ENCODE measurements at places on chromosomes 13 and 19.
A peak's percentile ranks its signal among the peaks of the same experiment; 100 is the strongest.

- no peak for DNase-seq
Measured at GRCh38 chr19:38669552-38669951, 22.1 kb downstream of the ACTN4 start.

DNA sequence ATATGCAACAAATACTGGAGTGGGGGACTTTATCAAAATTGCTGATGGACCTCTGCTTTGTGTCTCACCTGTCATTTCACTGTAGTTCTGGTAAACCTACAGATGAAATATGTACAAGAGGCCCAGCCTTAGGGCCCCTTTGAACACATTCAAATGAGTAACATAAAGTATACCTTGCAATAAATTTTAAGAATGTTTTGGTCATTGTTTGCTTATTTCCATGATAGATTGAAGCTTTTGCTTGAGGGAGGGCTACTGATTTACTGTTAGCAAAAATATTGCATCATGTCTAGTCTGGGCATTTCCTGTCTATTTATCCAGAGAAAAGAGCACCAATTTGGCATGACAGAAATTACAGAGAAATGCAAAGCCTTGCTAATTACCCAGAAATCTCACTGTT lies 705.5 kb upstream of the PCDH9 start:
- DNase-seq: no peak

- DNase-seq: peak; percentile 63
Measured at GRCh38 chr19:9847087-9847671, 12.1 kb downstream of the PIN1 start.

GRCh38 chr13:43880926-43881325 lies 1.2 kb downstream of the LACC1 start:
- DNase-seq: no peak

- no peak for DNase-seq
Measured at GRCh38 chr19:13398182-13398581, 108.1 kb downstream of the CACNA1A start.

GRCh38 chr13:50936679-50937078 lies 27.1 kb downstream of the RNASEH2B start:
- no peak for DNase-seq

- no peak for DNase-seq
Measured at GRCh38 chr19:46133101-46133627, 8.7 kb upstream of the IGFL3 start.

- DNase-seq: no peak
Measured at GRCh38 chr19:52155596-52156359, 15.6 kb downstream of the ZNF836 start.

- peak; percentile 54 for DNase-seq
Measured at GRCh38 chr19:17289489-17289888, 7.8 kb downstream of the ANKLE1 start.

DNA sequence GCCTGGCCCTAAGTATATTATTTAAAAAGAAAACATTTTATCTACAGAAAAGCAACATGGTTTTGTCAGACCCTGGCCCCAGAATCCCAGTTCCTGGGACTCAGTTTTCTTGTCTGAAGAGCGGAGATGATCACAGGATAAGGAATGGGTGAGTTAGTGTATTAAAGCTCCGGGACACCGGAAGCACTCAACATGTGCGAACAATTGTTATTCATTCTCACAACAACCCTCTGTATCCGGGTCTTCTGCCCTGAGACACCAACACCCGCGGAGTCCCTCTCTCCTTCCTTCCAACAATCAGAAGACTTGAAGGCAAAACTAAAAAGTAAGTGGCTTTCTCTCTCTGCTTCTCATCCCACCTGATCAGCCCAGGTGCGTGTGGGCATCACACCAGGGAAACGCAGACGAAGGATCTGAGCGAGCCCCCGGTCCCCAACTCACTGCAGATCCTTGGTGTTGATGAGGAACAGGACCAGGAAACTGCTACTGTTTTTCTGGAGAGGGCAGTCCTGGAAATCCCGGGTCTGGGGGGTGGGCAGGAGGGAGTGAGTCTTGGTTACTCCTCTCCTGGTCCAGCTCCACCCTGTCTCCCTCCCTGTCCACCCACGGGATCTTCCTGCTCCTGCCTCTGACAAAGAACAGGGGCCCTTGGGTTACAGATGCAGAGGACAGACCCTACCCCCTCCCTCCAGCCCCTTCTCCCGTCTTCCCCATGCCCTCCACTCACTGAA lies 2.0 kb downstream of the GPR108 start:
- no peak for DNase-seq

DNA sequence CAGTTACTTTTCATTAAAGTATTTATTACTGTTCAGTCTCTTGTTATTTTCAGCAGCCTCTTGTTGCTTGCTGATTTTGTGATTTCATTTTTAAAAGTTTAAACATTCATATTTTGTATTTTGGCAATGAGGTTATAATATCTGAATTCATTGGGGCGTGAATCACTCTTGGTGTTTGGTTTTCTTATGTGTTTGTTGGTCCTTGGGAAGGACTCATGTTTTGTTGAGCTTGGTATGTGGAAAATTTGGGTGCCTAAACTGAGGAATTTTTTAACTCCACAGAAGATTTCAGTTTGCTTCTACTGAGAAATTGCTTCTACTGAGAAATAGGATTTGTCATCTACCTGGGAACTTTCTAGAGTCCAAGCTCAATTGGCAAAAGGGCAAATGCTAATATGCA lies 38.2 kb downstream of the PDS5B start:
- DNase-seq: no peak

GRCh38 chr13:24148414-24149235 lies 11.9 kb upstream of the SPATA13 start:
- no peak for DNase-seq

- DNase-seq: no peak
Measured at GRCh38 chr13:44952671-44953070, 36.6 kb downstream of the NUFIP1 start.

GRCh38 chr13:19672990-19673389 lies 39.5 kb downstream of the MPHOSPH8 start:
- DNase-seq: no peak

- DNase-seq: no peak
Measured at GRCh38 chr13:31073859-31074718, 87.6 kb downstream of the HSPH1 start.

DNA sequence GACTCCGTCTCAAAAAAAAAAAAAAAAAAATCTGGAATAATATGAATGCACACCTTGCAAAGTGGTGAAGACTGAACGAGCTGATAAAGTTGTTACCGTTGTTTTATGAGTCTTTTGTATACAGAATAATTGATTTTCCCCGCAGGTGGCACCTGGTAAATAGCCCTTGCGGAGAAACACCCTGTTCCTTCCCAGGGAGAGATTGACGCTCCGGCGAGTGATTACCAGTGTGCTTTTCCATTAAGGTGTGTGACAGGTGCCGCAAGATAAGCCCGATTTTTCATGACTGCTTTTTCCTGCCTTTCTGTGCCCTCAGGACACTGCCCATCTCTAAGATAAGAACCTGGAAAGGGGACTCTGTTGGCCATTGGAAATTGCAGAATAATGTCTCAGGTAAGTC lies 943 bp downstream of the ZNF302 start:
- DNase-seq: no peak

DNA sequence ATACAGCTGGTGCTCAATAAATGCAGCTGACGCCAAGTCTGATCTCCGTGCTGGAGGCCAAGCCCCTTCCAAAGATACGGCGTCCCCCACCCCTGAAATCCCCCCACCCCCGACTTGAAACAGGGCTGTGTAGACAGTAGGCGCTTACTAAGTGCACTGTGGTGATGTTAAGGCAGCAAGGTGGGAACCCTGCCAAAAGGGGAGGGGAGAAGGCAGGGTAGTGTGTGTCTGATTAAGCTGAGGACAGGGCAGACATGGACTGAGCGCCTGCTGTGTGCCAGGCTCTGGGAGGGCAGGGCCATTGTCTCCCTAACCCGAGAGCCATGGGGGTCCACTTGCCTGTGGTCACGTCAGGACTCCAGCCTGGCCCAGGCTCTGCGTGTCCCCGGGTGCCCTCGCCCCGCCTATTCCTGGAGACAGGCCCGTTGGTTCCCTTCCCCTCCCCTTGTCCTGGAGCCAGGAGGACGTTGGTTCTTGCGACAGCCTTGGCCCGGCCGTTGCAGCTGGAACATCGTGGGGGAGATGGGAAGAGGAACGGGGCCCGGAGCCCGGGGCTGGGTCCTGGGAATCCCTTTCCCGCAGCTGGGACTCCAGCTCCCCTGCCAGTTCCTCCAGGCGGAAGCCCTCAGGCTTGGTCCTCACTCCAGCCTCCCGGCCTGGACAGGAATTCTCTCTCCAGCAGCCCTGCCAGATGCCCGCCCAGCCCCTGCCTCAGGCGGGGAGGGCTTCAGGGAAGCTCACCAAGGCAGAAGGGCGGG lies 1.7 kb upstream of the ELANE start:
- no peak for DNase-seq

- DNase-seq: no peak
Measured at GRCh38 chr19:15025217-15025616, 24.1 kb upstream of the CASP14 start.

GRCh38 chr13:35780613-35781012 lies 304.1 kb upstream of the MAB21L1 start:
- no peak for DNase-seq

GRCh38 chr13:42973581-42973980 lies 18.5 kb downstream of the EPSTI1 start:
- no peak for DNase-seq

Data from activated naive CD4-positive, alpha-beta T cell treated with anti-CD3 and anti-CD28 coated beads, Interleukin-2, amount 50 U/mL, for 16 hours (primary cell).